ENCODE measurements at places on chromosomes 6 and 20.

GRCh38 chr6:118889163-118889562 lies 4.8 kb upstream of the ASF1A start:
- DNase-seq: no peak

DNA sequence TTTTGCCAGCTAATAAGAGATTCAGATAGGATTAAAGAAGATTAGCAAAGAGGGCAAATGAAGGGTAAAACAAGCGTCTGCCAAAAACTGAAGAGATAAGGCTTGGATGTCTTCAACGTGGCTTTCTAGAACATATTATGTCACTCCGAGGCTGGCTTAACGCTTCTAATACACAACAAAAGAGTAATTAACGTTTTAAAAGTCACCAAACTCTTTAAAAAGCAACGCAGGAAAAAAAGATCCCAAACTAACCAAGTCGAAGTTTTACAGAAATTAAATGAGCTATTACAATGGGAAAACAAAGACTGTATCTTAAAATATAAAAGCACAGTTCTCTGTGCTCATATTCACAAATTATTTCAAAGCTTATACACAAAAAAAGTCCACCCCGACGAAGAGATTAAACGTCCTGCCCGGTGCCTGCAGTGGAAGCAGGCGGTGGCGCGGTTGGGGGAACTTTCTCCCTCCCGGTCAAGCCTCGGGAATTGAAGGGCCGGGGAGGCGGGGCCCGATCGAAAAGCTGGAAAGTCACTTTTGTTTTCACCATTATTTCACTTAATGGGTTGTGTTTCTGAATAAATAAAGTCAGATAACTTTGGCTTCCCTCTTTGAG lies 1.2 kb downstream of the MAK start:
- no peak for DNase-seq

DNA sequence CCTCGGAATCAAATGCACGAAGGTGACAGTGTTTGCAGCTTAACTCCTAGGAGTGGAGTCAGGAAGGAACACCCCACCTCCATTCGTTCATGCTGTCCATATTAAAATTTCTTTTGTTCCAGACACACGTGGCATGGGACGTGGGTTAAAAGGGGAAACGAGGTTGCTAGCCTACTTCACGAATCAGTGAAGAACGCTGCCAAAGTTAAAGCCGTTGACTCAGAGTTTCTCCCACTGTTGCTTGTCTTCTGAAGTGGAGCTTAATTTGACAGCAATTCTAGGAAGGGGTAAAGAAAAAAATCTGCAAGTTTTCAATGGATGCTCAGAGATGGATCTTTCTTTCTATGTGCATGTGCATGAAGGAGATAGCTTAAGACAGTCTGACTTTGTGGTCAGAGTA lies 499.1 kb downstream of the CD83 start:
- no peak for DNase-seq

DNA sequence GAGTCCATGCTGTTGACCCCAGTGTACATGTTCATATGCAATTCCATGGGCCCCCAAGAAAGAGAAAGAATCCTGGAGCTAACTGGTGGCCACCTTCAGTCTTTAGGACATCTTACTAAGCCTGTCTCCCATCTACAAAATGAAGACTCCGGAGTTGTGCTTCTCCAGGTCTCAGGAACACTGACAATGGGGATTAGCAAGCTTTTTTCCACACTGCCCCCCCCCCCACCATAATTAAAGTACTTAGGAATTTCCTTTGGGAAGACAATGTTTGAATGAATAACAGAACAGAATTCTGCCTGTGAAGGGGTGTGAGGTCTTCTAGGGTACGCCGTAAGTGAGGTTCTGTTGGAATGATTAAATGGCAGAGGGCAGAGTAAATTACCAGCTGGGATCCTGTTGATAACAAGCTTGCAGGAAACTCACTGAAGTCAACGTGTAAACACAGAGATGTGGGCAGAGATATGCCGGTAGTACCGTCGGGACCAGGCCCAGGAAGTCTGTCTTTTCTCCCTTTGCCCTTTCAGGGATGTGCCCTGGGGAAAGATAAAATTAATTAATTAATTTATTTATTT lies 63.1 kb downstream of the ANKRD6 start:
- no peak for DNase-seq

DNA sequence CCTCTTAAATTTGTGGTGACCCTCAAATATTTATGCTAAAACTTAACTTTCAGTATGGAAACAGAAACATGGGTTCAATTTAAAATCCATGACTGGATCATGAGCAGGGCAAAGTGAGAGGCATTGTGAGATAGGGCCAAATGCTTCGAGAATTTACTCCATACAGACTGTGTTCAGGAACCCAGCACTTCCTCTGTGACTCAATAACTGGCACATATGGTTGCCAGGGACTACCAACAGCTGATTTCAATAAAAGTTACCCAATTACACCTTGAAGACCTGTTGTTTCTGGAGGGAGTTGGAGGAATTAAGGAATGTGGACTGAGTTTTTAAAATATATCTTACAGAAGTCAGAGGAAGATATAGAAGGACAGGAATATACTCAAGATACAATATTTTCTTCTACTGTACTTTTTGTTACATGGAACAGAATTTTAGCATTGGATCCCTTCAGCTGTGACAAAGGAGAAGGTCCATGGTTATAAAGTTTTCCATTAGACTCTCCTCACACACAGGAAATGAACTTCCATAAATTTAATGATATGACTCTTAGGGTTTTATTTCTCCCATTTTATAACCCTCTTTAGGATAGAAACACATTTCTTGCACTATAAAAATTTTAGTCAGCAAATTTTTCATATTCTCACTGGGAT lies 258.5 kb downstream of the KHDC1L start:
- DNase-seq: no peak

DNA sequence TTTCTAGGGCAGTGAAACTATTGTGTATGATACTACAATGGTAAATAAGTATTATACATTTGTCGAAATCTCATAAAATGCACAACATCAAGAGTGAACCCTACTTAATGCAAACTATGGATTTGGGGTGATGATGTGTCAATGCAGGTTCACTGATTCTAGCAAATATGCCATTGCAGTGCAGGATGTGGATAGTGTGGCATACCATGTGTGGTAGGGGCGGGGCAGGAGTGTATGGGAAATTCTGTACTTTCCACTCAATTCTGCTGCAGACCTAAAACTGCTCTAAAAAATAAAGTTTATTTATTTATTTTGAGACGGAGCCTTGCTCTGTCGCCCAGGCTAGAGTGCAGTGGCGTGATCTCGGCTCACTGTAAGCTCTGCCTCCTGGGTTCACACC lies 44.3 kb downstream of the ABHD12 start:
- no peak for DNase-seq

DNA sequence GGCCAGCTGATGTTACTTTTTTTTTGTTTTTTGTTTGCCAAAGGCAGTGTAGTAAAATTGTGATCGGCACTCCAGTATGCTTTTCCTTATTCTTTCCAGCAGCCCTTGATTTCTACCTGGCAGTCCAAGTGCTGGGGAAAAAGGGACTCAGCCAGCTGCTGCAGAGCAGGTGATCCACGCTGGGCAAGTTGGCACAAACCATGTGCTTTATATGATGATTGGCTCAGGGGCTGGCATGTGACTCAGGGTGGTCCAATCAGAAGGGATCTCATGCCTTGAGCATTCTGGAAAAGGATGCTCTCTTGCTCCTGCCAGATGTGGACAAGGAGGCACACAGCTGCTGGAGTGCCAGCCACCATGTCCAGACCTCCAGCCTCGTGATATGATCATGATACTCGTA lies 54.5 kb downstream of the SULF2 start:
- DNase-seq: no peak

GRCh38 chr20:24952376-24953208 lies 3.5 kb downstream of the CST7 start:
- no peak for DNase-seq

- no peak for DNase-seq
Observed at GRCh38 chr6:12150812-12151432, 138.8 kb downstream of the HIVEP1 start.

DNA sequence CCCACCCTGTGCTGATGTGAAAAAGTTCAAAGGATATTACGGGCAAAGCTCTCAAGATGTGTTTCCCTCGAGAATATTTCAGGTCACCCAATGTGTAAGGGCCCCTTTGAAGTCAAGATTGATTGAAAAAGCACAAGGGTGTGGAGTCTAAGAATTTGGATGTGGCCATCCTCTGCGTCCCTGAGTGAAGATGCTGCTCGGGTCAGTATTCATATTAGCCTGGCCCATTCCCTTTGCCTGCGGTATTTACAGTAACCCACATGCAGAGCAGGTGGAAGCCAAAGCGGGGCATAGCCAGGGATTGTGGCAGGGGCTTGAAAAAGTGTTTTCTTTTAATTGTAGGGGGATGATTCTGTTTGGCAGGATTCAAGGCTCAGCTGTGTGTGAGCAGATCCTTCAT lies 211.0 kb downstream of the TSHZ2 start:
- no peak for DNase-seq

DNA sequence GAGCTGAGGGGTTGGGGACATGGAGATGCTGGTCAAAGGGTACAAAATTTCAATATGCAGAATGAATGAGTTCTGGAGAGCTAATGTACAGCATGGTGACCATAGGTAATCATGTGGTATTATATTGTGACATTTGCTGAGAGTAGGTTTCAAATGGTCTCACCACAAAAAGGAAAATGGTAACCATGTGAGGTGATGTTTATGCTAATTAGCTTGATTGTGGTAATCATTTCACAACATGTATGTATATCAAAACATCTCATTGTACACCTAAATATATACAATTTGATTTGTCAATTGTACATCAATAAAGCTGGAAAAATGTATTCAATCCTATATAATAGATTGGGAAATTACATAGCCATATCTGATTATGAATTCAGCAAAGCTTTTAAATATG lies 29.5 kb upstream of the TMEM14A start:
- no peak for DNase-seq

DNA sequence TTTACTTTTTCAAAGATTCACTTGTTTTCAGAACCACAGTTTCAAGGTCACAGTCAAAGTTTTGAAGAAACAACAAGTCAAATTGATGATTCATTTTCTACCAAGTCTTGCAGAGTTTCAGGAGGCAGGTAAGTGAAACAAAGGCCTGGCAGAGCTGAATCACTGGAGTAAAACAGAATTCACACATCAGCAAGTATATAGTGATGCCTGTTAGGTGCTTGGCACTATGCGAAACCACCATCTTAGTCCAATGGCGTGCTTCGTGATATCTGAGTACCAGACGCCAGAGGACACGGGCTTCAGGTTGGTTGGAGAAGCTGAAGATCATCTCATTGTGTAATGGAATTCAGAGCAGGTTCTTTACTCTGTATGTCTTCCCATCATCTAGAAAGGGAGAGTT lies 75.9 kb downstream of the RTN4IP1 start:
- DNase-seq: no peak

- DNase-seq: no peak
Observed at GRCh38 chr6:77454386-77454785, 8.9 kb downstream of the HTR1B start.

DNA sequence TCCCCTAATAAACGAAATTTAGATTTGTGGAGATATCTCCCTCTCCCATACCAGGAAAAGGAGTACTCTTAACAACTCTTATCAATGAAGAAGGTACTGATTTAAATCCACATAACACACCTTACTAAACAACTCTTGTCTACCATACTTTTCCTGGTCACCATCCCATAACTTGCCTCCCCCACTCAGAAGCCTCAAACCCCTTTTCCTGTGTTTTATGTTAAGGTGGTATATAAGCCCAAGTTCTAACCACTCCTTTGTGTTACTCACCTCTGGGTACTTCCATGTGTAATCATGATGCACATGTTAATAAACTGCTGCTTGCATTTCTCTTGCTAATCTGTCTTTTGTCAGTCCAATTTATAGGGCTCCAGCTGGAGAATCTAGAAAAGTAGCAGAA lies 330.7 kb downstream of the CD83 start:
- DNase-seq: no peak

DNA sequence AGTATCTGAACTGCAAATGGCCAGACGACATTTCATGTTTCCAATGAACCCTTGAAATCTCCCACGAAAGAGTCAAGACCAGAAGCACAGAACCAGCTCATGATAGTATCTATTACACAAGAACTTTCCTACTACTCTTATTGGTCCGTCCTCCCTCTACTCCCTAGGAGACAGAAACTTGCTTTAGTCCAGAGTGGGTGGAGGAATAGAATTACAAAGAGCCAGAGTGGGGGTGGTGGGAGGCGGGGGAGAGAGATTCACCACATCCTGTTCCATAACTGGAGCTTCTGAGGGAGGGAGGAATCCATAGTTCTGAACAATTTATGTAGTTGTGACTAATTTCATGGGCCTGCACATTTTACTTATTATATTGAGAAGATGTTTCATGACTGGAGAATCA lies 18.5 kb upstream of the WFDC10A start:
- DNase-seq: no peak

GRCh38 chr20:4811661-4812181 lies 90.0 kb downstream of the PRND start:
- DNase-seq: no peak

- DNase-seq: no peak
Observed at GRCh38 chr6:29826271-29826670, 1.4 kb upstream of the HLA-G start.

DNA sequence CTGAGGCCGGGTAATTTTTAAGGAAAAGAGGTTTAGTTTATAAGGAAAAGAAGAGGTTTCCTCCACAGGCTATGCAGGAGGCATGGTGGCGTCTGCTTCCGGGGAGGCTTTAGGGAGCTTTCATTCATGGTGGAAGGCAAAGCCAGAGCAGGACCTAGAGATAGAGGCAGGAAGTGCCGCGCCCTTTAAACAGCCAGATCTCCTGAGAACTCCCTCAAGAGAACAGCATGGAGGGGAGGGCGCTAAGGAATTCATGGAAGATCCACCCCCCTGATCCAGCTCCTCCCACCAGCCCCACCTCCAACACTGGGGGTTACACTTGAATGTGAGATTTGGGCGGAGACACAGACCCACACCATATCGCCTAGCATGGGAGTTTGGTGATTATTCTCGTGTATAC lies 13.9 kb upstream of the DACT2 start:
- DNase-seq: no peak

GRCh38 chr20:56411759-56412472 lies at the start of gene CASS4:
CASS4 (plus strand) TSS chr20:56412260; CDS start chr20:56412459, 199 bp downstream.
- no peak for DNase-seq

- DNase-seq: no peak
Observed at GRCh38 chr6:55678330-55679224, 99.6 kb upstream of the HMGCLL1 start.

DNA sequence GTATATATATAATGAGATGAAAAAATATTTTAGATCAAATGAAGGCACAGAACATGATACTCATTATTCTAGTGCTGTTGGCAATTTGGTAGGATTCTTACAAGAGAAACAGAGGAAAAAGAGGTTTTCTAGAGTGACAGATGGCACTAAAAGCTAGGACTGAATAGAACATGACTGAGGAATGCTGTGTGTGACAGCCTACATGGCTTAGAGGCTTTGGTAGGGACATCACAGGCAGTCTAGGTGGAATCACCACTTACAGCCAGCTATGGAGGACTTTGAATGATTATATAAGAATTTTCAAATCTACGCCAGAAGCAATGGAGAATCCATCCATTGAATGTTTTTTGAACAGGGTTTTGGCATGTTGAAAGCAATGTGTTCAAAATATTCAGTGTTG lies 52.8 kb downstream of the TPD52L1 start:
- no peak for DNase-seq

GRCh38 chr20:10603971-10604864 lies 69.6 kb downstream of the JAG1 start:
- no peak for DNase-seq
